Activated naive CD4-positive, alpha-beta T cell treated with anti-CD3 and anti-CD28 coated beads for 36 hours (primary cell): ENCODE measurements at places on chromosomes 12 and 14.

GRCh38 chr14:23104591-23105347 lies at the start of gene CIROP:
Gene CIROP, minus strand, starts transcription at chr14:23104989. Its CDS starts 69 bp downstream, at chr14:23104920.
- H3K27ac ChIP-seq = no peak within 1 kb of the TSS
- no peaks in the 10 kb centered on the region for H3K27me3 ChIP-seq
- no peak within 1 kb of the TSS for H3K4me3 ChIP-seq
- peaks cover 1% of the 10 kb centered on the region for H3K36me3 ChIP-seq
- no peaks in the 10 kb centered on the region for H3K4me1 ChIP-seq

GRCh38 chr14:73696466-73697400 lies 17.5 kb downstream of the PNMA1 start:
- H3K27ac ChIP-seq = peak overlapping the region; percentile 86
- H3K36me3 ChIP-seq = peaks cover 4% of the 10 kb centered on the region
- H3K27me3 ChIP-seq = no peaks in the 10 kb centered on the region

DNA sequence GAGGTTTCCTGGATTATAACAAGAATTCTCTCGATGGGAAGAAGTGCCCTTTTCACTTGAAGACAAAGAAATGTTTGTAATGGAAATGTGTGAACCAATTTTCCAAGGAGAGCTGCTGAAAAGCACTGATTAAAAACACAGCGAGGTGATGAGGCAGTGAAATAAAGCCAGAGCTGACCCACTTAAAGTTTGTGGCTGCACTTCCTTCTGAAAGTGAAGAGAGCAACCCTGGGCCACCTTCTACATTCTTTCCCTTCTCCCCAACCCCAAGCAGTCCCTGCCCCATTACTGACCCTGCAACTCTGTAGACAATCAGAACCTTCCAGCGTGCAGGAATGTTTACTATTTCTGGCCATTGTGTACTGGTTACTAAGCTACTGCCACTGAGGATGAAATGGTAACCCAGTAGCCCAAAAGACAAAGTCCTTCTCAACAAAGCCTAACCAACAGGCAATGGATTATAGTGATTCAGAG lies 173.9 kb downstream of the TTC7B start:
- H3K4me3 ChIP-seq = no peak overlapping the region
- no peaks in the 10 kb centered on the region for H3K4me1 ChIP-seq
- no peaks in the 10 kb centered on the region for H3K27me3 ChIP-seq
- H3K27ac ChIP-seq = no peak overlapping the region

- peak overlapping the region; percentile 41 for H3K4me3 ChIP-seq
- peak; percentile 95 for DNase-seq
- no peaks in the 10 kb centered on the region for H3K36me3 ChIP-seq
- H3K27me3 ChIP-seq = peaks cover 2% of the 10 kb centered on the region
- peaks cover 53% of the 10 kb centered on the region for H3K4me1 ChIP-seq
These were observed 126.1 kb downstream of the GCH1 start for GRCh38 chr14:54776361-54777001.

DNA sequence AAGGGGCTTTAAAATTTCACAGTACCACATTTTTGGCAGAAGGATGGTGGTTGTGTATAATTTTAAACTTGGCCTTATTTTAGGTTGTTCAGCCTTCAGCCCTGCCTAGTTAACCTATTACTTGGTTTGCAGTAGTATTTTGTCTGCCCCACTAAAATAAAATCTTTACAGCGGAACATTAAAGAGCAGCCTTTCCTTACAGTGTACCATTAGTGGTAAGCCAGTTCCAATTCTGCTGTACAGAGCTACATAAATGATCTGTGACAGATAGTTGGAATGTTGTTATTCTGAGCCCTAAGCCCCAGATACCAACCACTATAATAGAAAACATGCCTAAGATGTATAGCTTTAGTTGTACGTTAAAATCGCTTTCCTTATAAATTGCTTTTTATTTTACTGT lies 56.2 kb downstream of the SLC38A6 start:
- no peak overlapping the region for H3K27ac ChIP-seq
- H3K4me3 ChIP-seq = no peak overlapping the region
- H3K27me3 ChIP-seq = no peaks in the 10 kb centered on the region
- H3K4me1 ChIP-seq = peaks cover 7% of the 10 kb centered on the region
- no peak for DNase-seq
- no peaks in the 10 kb centered on the region for H3K36me3 ChIP-seq

- no peaks in the 10 kb centered on the region for H3K27me3 ChIP-seq
- no peak overlapping the region for H3K4me3 ChIP-seq
- H3K27ac ChIP-seq = no peak overlapping the region
These were observed 200.2 kb downstream of the CHST11 start for GRCh38 chr12:104656921-104657320.
